ENCODE measurements at places on chromosomes 2 and 18.
A peak's percentile ranks its signal among the peaks of the same experiment; 100 is the strongest.

DNA sequence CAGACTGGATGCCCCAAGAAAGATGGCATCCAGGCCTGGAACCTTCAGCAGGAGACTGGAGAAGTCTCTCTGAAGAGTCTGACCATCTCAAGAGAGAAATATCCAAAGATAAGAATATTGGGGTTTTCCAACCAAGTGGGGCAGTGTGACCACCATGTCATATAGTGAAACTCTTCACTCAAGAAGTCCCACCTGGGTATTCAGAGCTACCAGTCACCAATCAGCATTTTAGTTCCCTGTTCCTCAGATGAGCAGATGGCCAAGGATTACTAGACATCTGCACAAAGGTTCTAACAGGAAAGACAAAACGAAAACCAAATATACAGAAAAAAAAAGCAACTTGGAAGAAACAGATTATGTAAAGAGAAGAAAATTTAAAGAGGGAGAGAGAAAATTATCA, 38.5 kb upstream of the CXCR4 start:
- DNase-seq, result no peak

DNA sequence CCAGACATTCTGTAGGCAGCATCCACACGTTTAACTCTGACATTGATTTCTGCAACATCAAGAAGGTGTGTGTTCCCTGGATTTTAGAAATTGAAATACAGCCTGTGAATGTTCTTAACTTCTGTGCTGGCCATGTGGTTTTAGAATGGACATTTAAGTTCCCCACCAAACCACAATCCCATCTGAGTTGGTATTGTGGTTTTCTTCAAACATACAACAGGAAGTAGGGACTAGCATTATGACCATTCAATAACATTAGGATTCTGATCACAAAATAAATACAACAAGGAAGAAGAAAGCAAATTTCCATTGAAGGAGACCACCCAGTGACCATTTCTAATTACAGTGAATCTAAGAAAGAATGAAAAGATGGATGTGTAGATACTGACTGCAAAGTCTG, 51.2 kb downstream of the MAP3K20 start:
- no peak for DNase-seq

DNA sequence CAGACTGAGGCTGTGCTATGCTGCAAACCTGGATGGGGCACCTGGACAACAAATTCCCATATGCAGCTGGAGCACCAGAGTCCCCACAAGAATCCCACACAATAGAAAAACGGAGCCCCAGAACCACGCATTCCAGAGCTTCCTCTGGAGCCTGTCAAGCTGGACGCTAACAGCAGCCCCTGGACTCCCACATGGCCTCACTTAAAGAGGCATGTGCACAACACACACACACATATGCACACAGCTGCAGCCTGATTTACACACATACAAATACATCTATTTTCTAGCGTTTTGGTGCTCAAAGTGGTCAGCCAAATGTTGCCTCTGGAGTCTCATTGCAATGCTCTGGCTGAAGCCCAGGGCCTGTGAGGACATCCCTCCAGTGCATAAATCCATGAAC, 632.7 kb upstream of the ID2 start:
- DNase-seq, result no peak

DNA sequence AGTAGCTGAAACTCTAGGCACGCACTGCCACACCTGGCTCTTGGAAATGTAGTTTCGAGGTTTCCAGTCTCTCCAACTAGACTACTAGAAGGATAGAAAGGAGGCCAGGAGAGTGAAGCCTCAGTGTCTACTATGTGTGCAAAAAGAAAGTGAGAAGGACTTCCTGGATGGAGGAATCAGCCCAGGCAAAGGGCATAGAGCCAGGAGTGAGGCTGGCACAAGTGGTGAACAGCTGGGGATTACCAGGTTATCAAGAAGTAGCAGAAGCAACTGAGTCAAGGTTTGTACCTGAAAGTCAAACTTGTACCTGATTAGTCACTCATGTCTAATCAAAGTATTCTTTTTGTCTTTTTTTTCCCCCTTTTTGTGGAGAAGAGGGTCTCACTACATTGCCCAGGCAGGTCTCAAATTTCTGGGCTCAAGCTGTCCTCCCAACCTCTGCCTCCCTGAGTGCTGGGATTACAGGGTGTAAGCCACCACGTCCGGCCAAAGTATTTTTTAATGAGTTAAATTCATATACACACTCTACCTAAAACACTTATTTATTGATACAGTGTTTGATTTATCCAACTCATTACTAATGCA, 8.7 kb upstream of the FZD5 start:
- no peak for DNase-seq

DNA sequence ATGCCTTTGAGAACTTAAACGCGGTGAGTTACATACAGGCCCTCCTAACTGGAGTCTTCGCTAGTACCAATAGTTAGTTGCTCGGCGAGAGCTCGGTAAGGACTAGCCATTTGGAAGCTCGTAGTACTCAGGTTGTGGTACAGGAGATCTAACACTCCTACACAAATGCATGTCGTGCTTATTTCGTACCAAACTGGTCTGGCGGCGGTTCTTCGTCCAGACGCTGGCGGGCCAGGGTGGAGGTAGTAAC, 346 bp upstream of the VRK2 start:
- DNase-seq, result no peak

GRCh38 chr2:26511466-26511865, 33.5 kb upstream of the OTOF start:
- DNase-seq, result no peak

DNA sequence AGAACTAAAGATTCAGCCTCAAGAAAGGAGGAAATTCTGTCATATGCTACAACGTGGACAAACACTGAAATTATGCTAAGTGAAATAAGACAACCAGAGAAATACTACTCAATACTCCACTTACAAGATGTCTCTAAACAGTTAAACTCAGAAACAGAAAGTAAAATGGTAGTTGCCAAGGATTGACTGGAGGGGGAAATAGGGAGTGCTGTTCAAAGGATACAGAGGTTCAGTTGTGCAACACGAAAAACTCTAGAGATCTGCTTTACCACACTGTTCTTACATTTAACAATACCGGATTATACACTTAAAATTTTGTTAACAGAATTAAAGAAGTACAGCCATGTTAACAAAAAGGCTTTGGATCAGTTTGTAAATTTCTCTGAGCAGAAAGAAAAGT, 39.8 kb upstream of the C2orf15 start:
- DNase-seq, result no peak

GRCh38 chr2:235733761-235734160, 239.9 kb downstream of the AGAP1 start:
- DNase-seq, result no peak

GRCh38 chr2:17628349-17629261, 88.1 kb downstream of the VSNL1 start:
- DNase-seq, result no peak

GRCh38 chr18:47932190-47932589, 1.7 kb upstream of the SMAD2 start:
- DNase-seq, result no peak

DNA sequence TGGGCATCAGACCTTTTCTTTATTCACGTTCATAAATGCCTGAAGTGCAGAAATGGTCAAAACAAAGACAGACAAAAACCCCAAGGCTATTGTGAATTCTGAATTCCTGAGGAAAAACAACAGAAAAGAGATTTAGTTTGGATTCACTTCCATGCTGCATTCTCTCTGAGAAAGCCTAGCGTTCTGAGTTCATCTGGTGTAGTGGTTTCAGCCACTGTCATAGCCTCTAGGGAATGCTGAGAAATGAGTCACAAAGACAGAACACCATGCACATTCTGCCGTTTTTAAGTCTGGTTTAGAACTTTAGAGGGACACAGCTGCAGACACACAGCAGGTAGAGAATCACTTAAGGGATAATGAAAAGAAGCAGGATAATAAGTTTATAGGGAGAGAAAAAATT, 93.8 kb downstream of the LRP1B start:
- no peak for DNase-seq

GRCh38 chr2:240434728-240435456, 571 bp upstream of the GPC1 start:
- DNase-seq, result peak; percentile 70

- no peak for DNase-seq
These were observed 48.3 kb downstream of the ASB1 start for GRCh38 chr2:238475034-238475433.

GRCh38 chr2:60706021-60706420, 50.0 kb upstream of the PAPOLG start:
- DNase-seq, result no peak

DNA sequence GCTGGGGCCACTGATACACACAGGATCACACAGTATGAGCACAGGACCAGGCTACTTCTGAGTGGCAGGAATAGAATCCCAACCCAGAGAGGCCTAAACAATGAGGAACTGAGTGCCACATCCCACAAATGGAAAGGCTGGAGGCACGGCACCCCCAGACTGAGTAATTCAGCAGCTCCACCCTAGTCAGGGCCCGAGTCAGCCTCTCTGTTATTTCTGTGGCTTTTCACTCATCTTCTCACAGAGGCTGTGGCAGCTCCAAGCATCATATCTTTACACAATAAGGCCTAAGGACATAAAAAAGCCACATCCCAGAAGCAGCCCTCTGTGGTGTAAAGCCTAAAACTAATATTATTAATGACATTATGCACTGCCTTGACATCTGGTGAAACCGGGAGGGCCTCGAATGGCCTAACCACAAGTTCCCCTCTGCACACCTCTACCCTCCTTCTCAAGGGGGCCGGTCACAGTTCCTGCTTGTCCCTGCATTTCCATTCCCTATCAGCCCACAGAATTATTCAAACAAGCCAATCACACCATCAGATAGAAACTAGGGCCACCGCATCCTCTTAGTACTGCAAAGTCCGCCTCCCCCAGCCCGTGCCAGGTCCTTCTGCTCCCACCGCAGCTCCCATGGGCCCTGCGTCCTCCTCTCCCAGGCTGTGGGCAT, 12.5 kb upstream of the MAL start:
- DNase-seq, result no peak

DNA sequence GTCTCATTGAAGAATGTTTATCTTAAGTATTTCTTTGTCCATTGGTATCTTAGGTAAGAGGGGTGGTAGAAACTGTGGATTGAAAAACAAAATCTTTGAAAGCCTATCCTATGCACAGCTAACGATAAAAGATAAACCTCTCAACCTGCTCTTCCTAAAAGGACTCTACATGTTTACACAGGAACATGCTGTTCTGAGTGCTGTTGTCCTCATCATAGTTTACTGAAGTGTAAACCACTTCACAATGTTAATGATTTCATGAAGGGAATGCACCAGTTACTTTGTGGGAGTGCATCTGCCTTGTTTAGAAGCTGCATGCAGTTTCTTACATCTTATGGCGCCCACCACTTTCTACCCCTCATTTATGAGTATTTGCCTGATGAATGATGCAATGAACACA, 1.2 kb downstream of the ACMSD start:
- DNase-seq, result no peak

DNA sequence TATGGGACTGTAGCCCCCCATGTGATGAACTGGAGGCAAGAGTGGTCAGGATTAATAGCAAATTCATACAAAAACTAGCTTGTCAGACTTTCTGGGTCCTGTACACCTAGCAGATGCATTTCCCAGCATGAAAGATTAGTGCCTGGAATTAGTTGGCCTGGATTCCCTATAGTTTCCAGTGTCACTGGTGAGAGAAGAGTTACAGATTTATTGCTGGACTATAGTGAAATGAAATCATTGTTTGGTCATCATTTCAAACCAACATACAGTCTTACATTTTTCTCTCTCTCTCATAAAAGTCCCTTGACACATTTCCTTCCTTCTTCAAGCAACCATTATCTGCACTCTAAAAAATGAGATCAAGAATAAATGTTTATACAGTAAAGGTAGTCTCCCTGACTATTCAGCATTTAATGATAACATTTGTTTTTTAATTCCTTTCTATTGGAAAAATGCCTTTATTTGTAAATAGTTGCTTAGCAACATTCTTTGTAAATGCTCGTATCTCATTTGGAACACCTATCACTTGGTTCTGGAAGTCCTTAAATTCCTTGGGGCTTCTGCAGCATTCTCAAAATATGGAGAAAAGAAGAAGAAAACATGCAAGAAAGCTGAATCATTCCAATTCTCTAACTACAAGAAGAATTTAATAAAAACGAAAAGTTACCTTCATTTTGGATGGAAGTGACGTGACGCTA, 144.4 kb downstream of the MREG start:
- DNase-seq, result no peak

- DNase-seq, result no peak
These were observed 243.9 kb upstream of the SIX2 start for GRCh38 chr2:45253151-45253550.

- no peak for DNase-seq
These were observed 321.4 kb downstream of the AFF3 start for GRCh38 chr2:99821039-99821438.

GRCh38 chr2:232885264-232885961, 15.3 kb downstream of the SNORC start:
- no peak for DNase-seq

GRCh38 chr2:202035089-202035940, 1.7 kb downstream of the FZD7 start:
- peak; percentile 16 for DNase-seq

DNA sequence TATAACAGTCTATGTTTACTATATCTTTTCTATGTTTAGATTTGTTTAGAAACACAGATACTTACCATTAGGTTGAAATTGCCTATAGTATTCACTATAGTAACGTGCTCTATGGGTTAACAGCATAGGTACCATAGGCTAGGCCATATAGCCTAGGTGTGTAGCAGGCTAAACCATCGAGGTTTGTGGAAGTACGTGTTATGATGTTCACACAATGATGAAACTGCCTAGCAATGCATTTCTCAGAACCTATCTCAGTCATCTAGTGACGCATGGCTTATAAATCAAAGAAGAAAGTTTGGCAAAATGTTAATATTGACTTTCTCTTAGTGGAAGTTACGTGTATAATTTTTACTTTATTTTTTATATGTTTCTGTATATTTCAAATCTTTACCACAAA, 466.2 kb upstream of the NRP2 start:
- DNase-seq, result no peak

- DNase-seq, result no peak
These were observed 376.4 kb upstream of the ATP5MC3 start for GRCh38 chr2:175557810-175558377.

GRCh38 chr2:60565472-60565871, 12.0 kb upstream of the BCL11A start:
- DNase-seq, result no peak

DNA sequence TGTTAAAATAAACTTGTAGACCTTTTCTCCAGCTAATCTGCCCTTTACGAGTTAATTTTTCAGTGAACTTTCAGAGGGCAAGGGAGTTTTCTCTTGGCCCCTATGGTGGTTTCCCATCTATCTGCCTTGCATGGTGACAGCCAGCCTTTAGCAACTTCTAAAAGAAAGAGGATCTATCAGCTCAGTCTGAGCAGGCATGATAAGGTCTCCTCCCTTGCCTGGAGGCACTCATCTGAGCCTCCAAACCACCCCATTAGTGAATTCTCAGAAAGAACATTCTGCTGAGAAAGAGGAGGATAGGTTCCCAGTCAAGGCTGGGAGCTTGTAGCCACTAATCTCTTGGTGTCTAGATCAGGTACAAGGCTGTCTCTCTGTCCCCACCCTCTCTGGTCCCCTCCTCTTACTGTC, 10.7 kb upstream of the GYPC start:
- no peak for DNase-seq

- DNase-seq, result no peak
These were observed 13.0 kb downstream of the CALCRL start for GRCh38 chr2:187435078-187435477.

All from stimulated activated CD4-positive, alpha-beta T cell treated with anti-CD3 and anti-CD28 coated beads, TNF-alpha, amount 100 ng/mL, for 1 hour (primary cell).